ENCODE measurements at places on chromosomes 11 and 22. TPM values are rescaled to one million over a fixed set of nuclear protein-coding genes. Genes with fewer than 3 reads are reported as not detected.

The MCM5 gene
- total RNA-seq = 22.6 TPM

The TMX2 gene
- 44.0 TPM for total RNA-seq

The SCT gene
- not detected for total RNA-seq

The GLB1L3 gene
- total RNA-seq = 2.2 TPM

The GGT1 gene
- 54.3 TPM for total RNA-seq

The SYNGR1 gene
- total RNA-seq = 1.1 TPM

The OR4C12 gene
- not detected for total RNA-seq

The SCO2 gene
- total RNA-seq = 11.3 TPM

The ADAMTS8 gene
- total RNA-seq = not detected

GRCh38 chr11:132033051-132033450 lies 662.6 kb downstream of the NTM start:
- DNase-seq = no peak

DNA sequence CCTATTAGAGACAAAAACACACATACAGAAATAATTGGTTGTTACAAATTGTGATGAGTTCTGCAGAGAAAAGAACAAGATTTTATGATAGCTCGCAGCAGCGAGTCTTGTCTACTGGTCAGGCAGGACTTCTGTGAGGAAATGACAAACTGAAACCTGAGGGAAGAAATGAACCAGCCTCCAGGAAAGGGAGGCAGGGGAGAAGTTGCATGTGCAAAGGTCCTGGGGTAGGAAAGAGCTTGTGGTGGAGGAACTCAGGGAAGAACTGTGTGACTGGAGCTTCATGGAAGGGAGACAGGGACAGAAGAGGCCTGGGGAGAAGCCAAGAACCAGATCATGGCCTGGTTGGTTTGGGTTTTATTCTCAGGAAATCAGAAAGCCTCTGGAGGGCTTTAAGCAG lies 9.2 kb upstream of the RAB1B start:
- DNase-seq = no peak

DNA sequence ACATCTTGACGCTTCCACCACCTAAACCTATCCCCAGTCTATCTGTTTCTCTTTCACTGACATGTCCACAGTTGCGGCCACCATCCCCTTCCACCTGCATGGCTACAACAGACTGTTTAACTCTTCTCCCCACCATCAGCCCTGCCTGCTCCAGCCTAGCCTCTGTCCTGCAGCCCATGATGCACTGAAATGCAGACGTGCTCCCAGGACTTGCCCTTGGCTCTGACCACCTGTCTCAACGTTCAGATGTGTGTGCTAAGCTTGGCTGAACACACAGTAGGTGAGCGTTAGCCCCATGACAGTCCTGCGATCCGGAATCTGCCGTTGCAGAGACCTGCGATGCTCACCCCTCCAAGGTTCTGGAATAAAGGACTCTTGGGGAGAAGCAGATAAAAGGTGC lies 22.7 kb downstream of the CBX7 start:
- DNase-seq = no peak

DNA sequence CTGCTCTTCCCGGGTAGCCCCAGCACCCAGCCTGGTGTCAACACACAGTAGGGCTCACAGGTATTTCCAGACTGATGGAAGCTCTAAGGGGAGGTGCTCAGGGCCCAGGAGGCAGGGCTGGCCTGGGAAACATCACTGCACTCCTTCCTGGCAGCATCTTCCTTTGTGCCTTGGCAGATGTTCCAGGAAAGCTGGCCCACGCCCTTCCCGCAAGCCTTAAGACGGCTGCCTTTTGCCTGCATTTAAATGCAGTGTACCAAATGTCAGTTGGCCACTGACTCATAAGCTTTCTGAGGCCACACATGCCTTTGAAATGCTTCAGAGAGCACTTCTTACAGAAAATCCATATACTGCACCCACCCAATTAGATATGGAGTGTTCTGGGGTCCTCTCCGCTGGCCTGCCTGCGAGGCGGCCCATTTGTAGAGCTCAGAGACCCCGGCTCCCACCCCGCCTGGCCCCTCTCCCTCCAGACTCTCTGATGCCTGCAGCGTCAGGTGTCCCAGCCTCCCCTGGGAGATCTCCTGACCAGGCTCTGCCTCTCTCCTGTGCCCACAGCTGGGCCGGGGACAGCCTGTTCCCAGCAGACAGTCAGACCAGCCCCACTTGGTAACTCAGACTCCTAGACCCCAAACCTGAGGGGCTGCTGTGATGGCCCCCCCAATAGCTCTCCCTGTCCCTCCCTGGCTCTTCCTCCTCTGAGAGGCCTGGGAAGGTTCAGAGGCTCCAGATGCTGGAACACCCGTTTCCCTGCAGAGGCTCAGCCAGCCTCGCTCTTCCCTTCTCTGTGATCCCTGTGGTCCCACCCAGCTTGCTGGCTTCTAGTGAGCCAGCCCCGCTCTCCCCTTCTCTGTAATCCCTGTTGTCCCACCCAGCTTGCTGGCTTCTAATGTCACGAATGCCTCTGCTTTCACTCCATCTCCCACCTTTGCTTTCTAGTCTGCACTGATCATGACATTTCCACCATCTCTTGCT lies 47.6 kb upstream of the THY1 start:
- no peak for DNase-seq

DNA sequence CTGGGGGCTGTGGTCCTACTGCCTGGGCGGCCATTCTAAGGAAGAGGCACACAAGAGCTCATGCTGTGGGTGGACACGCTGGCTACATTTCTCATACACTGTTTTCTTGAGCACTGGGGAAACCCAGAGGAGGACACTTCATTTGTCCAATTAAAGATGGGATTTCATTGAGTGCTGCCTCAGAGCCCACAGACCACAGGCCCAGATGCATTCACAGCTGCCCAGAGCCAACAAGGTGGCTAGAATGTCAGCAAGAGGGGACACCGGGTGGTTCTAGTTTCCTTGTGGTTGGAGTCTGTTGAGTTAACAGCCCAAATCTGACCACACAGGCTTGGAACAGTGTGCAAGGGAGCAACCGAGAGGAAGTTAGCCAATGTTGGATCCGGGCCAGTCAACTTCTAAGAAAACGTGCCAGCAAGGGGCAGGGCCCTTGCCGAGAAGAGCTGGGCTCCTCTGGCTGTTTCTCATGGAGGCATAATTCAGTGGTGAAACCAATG lies 35.0 kb upstream of the SORL1 start:
- DNase-seq = no peak

- no peak for DNase-seq
Measured at GRCh38 chr11:1009991-1010390, 26.5 kb downstream of the MUC6 start.

DNA sequence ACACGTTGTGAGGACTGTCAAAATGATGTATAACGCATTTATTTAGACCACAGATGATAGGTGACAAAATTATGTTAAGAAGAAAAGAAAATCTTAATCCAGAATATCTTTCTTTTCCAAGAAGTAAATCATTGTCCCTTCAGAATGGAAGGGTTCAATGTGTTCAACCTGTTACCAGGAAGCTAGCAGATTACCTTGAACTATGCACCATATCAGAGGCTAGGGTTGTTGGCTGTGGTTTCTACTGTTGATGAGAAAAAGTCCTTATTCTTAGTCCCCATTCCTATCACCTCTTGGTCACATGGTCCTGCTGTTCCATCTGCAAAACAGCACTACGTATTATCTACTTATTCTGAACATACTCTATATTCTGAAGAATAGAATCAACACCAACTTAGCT lies 339.5 kb upstream of the CADM1 start:
- no peak for DNase-seq

- no peak for DNase-seq
Measured at GRCh38 chr11:92451063-92451462, 226.4 kb downstream of the FAT3 start.

GRCh38 chr11:117019871-117020270 lies 78.4 kb downstream of the SIK3 start:
- no peak for DNase-seq

DNA sequence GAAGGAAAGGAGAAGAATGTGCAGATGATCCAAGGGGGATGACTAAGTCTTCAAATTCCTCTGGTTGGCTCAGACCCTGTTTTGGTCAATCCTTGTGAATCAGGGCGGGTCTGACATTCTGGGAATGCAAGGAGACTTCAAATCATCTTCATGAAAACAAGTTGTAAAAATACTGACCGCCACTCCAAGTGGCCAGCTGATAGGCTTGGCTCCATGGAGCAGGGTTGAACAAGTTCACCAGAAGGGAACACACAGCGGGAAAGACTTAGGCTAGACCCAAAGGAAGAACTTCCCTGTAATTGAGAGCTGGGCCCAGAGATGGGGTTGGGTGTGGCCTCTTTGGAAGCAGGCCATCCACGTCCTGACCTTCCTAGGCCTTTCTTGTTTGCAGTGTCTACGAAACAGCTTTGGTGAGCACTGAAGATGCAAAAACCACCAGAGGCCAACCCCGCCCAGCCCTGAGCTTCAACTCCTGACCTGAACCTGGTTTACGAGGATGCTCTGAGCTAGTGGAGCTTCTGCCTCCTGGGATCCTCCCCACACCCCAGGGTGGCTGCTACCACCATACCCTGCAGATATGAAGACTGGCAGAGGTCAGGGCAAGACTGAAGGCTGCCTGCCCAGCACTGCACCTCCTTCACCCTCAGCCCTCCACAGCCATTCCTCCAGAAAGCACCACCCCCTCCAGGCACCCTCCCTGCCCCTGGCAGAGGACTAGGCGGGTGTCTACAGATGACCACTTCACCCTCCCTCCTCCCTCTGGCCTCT lies 26.1 kb downstream of the GDPD5 start:
- DNase-seq = no peak

DNA sequence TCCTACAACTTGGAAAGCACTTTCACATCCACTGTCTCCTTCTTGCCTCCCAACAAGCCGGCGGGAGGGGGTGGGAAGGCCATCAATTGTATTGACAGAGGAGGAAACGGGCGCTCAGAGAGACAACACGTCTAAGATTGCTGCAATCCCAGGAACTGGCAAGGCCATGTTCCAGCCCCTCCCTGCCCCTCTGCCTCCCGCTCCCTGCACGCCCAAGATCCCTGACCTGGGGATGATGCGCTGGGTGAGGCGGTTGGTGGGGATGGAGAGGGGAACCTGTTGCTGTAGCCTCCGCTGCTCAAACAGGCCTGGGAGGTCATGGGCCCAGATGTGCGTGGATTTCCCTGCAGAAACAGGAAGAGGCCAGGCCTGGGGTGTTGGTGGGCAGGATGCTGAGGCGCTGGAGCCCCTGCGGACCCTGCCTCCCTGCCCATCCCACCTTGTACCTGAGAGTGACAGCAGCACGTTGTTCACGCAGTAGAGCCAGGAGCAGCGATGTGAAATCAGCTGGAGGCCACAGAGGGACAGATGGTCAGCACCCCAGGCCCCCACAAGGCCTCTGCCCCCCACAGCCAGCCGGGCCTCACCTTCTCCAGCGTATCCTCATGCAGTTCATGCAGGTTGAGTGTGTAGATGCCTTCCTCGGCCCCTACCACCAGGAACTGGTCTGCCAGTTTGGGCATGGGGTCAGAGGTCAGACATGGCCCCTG lies 6.8 kb downstream of the MAP4K2 start:
- no peak for DNase-seq

- no peak for DNase-seq
Measured at GRCh38 chr11:94884376-94884775, 89.0 kb downstream of the CWC15 start.

Data from T-helper 17 cell (primary cell).